ENCODE measurements at places on chromosomes 2 and 18. TPM values are rescaled to one million over a fixed set of nuclear protein-coding genes. Genes with fewer than 3 reads are reported as not detected.

The IL18RAP gene
- total RNA-seq = not detected

The RUFY4 gene
- not detected for total RNA-seq

The GALR1 gene
- total RNA-seq = not detected

The EFHD1 gene
- 1.9 TPM for total RNA-seq

The ACADL gene
- not detected for total RNA-seq

The ATP8B1 gene
- 9.9 TPM for total RNA-seq

The OBSL1 gene
- 22.3 TPM for total RNA-seq

The MOGAT1 gene
- total RNA-seq = not detected

The LONRF2 gene
- 3.3 TPM for total RNA-seq

The CNDP1 gene
- total RNA-seq = not detected

The PARD6G gene
- 1.8 TPM for total RNA-seq

The SERPINB10 gene
- 0.22 TPM for total RNA-seq

The TXNDC9 gene
- 43.9 TPM for total RNA-seq

The ASXL3 gene
- total RNA-seq = not detected

The TBR1 gene
- 0.11 TPM for total RNA-seq

The GCG gene
- total RNA-seq = not detected

The SLC14A1 gene
- total RNA-seq = not detected

Data from A549 treated with DMSO at 1 μM for 4 hours (cell line).